ENCODE measurements at places on chromosomes 4 and X.

DNA sequence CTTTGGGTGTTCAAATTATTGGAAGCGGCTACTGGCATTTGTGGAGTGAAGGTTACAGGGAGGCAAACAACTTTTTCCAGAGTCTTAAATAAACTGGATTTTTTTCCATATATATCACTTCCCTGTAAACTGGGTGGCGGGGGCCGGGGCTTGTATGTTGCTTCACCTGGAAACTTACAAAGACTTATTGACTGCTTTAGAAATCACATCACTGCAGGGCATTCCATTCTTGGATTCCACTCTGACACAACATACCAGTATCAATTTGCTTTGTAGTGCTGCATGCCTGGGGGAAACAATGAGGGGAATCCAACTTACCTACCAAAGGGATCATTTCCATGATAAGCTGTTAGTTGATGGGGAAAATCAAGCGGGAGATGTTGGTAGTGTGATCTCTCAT lies 21.7 kb upstream of the FAM156A start:
- DNase-seq, result no peak

GRCh38 chrX:65635822-65636221 lies 31.6 kb upstream of the MSN start:
- no peak for DNase-seq

- DNase-seq, result no peak
These were observed 7.9 kb downstream of the OGT start for GRCh38 chrX:71540801-71541200.

GRCh38 chr4:164596318-164596878 lies 157.5 kb upstream of the SMIM31 start:
- no peak for DNase-seq

DNA sequence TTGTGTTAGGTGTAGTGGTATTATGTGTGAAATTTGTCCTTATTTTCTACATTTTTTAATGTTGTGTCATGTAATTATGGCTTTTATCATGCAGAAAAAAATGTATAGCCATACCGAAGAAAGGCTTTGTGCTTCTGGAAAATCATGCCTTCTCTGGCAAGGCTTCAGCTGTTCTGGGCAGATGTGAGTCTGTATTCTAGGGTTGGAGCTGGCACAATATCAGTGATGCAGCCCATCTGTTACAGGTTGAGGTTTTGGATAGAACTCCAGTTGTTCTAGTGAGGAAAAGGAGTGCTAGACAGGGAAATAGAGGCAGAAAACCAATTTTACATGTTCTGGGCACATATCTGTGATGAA lies 44.8 kb upstream of the PRSS12 start:
- no peak for DNase-seq

DNA sequence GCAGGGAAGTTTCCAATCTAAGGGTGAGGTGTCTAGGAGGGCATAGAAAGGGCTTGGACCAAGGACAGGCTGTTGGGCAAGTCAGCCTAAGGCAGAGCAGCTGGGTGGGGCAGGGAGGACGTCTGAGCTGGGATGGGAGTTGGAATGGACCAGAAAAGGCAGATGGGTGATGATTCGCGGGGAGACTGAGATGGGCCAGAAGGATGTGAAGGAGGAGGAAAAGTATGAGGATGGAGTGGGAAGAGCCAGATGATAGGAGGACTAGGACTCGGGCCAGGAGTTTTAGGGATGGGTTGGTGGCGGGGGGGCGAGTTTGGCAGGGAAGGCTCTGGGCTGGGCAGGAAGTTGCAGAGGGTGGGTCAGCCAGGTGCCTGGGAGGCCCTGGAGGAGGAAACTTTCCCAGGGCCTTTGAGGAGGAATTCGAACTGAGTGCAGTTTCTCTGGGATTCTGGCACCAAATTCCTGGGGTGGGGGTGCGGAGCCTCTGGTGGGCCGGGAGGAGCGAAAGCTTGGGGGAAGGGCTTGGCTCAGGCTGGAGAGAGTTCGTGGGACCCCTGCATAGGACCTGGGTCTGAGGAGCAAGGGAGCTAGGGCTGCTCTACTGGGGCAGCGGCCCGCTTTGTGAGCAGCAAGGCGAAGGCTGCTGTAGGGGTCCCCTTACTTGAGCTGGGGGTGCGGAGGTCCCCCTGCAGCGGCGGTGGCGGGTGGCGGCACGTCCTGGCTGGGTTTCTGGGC lies 8.7 kb upstream of the TIMP1 start:
- peak; percentile 69 for DNase-seq

DNA sequence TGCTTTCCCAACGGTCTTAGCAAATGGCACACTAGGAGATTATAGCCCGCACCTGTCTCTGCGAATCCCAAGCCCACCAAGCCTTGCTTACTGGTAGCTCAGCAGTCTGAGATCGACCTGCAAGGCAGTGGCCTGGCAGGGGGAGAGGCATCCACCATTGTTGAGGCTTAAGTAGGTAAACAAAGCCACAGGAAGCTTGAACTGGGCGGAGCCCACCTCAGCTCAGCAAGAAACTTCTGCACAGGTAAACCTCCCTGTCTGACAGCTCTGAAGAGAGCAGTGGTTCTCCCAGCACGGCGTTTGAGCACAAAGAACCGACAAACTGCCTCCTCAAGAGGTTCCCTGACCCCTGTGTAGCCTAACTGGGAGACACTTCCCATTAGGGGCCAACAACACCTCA lies 42.8 kb downstream of the BRWD3 start:
- DNase-seq, result no peak

GRCh38 chr4:23290656-23291055 lies 597.9 kb downstream of the GBA3 start:
- no peak for DNase-seq

- no peak for DNase-seq
These were observed 148.4 kb upstream of the SFRP2 start for GRCh38 chr4:153937289-153937688.

- DNase-seq, result no peak
These were observed 36.4 kb downstream of the QDPR start for GRCh38 chr4:17475481-17475880.

- no peak for DNase-seq
These were observed 614.6 kb upstream of the SMIM31 start for GRCh38 chr4:164139291-164139690.

GRCh38 chr4:101331017-101331416 lies 16.3 kb downstream of the PPP3CA start:
- DNase-seq, result no peak

Measured in muscle of arm (tissue), 14 donors.